ENCODE measurements at places on chromosomes 7 and 10.

DNA sequence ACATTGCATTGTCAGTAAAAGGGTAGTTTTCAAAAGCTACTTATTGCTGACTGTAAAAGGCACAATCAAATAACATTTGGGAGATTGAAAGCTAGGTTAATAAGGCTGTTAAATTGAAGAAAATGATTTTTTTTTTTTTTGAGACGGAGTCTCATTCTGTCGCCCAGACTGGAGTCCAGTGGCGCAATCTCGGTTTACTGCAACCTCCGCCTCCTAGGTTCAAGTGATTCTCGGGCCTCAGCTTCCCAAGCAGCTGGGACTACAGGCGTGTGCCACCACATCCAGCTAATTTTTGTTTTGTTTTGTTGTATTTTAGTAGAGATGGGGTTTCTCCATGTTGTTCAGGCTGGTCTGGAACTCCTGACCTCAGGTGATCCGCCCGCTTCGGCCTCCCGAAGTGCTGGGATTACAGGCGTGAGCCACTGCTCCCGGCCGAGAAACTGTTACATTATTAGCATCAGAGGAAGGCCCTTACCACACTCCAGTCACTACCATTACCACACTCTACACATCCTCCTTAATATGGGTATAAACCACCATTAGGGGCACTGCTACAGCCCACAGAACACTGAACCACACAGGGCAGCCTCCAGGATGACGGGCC is 1.0 kb downstream of the CYP51A1 start:
- no peak for DNase-seq

DNA sequence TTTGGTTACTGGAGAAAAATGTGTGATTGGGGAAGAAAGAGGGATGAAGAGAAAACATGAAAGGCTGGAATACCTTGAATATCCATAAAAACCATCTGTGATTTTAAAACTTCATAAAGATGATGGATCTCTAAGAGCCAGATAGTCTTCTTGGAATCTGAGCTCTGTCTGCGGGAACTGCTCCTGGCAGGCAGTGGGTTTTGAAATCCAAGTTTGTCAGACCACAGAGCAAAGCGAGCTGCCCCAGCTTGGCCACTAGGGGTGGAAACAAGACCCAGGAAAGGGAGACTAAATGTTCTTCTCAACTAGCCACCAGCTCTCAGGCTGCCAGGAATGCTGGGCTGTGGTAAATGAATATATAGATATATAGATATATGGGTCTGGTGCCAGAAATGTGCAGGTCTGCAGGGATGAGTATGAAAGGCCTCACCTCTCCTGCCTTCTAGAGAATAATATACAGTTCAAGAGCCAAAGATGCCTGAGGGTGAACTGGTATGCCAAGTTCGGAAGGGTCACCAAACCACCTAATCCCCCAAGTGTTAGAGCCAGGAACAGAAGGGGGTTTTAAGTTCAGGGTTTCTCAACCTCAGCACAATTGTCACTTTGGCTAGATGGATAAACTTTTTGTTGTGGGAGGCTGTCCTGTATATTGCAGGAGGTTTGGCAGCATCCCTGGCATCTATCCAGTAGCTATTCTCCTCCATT is 208.8 kb downstream of the KCNMA1 start:
- no peak for DNase-seq

GRCh38 chr10:34254596-34254995 is 560.5 kb downstream of the PARD3 start:
- no peak for DNase-seq

GRCh38 chr7:36277249-36277542 is 112.5 kb upstream of the ANLN start:
- DNase-seq = no peak

DNA sequence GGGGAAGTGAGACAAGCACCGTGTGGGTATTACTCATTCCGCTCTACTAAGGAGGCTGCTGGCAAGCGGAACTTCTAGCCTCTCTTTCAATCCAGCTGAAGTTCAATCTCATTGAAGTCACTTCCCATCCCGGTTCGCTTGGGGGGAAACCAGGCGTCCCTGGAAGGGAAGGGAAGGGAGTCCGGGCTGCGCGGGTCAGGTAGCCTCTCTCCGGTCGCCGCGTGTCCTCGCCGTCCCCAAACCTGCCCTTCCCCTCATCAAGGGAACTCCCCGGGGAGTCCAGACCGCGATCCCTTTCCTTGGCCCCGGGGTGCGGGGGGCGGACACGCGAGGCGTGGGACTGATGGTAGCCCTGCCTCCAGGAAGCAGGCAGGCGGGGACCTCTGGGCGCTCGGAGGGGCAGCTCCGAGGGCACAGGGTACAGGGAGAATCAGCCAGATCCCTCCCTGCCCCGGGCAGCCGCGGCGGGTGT is 598 bp upstream of the ZEB1 start:
- peak; percentile 70 for DNase-seq

DNA sequence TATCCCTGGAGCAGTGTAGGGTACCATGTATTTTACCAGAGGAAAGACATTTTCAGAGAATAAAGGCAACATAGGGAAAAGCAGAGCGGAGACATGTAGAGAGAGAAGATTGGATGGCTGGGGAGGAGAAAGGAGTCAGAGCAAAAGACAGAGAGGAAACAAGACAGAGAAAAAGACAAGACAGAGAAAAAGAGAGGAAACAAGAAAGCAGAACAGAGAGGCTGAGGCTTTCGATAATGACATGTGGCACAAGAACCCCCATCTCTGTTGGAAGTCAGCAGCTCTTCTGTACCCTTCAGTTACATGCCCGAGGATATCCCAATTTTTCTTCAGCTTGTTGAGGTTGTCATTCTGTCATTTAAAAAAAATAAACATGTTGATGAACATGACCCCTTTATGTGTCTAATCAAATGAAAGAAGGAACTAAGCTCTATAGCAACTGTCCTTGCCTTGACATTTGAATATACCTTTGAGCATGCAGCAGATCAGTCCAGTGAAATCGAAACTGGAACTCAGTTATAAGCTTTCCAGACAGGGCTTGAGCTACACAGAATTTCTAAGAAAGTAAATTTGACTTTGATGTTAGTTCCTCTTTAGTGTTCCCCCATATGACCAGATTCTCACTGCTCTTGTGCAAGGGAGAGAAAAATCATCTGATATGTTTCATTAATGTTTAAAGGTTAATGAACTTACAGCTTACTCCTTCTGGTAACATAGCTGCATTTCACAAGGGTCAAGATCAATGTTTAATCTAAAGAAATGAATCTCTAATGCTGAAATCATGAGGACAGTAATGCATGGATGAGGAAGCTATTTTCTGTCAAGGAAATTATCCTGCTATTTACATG is 75.1 kb upstream of the SP4 start:
- DNase-seq = no peak

GRCh38 chr7:12328888-12329770 is 74.5 kb downstream of the VWDE start:
- no peak for DNase-seq

- no peak for DNase-seq
Measured at GRCh38 chr7:96962221-96962885, 43.0 kb upstream of the DLX6 start.

DNA sequence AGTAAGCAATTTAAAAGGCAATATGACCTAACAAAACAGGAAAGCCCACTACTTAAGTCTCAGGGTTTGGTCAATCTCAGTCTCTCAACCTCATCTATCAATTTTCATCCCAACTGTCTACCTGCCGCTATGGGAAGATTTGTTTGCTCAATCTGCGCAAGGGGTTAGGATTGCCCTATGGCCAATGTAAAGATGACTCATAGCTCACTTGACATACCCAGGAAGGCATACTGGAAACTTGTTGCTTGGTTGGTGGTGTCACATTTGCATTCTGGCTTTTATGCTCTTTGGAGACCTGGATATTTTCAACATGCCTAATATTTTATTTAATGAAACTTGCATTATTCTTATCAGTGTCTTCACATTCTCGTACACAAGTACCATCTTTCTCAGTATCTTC is 78.1 kb upstream of the TMEM196 start:
- DNase-seq = no peak

- DNase-seq = no peak
Measured at GRCh38 chr10:49090696-49091380, 24.5 kb downstream of the VSTM4 start.

DNA sequence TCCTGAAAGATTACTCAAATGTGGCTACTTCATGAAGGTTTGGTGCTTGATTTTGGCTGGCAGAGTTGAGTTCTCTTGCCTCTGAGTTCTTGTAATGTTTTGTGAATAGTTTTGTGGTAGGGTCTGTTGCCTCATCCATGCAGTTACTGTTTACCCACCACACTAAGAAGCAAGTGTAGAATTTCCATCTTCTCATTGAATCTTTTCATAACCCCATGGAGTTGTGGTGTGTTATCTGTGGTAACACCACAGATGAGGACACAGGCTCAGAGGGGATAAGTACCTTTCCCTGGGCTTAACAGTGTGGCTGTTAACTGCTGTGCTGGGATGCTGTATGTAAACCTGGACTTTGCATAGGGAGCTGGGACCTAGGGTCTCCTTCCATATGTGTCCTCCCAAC is 186.3 kb downstream of the CAMK1D start:
- no peak for DNase-seq

DNA sequence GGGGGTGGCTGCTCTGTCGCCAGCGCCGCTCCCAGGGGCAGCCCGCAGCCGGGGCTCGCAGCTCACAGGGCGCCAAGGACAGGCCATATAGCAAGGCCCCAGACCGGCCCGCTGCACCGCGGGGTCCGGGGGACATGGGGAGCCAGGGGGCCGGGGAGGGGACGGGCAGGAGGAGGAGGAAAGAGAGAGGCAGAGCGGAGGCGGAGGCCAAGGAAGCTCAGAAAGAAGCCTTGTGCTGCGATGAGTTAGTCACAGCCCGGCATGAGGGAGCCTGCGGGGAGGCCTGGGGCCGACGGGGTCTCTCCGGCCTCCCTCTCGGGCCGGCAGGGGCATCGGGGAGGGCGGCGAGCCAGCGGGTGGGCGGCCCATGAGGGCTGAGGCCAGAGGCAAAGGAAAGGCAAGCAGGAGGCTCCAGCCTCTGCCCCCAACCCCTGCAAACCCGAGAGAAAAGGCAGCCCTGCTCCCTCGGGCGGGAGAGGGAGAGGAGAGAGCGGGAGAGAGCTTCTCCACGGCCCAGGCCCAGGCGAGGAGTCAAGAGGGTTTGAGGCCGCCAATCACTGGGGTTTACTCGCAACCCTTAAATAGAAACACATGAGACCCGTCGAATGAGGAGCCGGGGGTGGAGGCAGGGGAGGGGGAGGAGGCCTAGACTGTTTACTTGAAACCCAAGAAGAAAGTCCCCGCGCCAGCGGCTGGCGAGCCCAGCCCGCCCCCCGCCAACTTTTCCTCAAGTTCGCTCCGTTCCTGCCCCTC is 167.9 kb downstream of the NEURL1 start:
- DNase-seq = peak; percentile 62

- no peak for DNase-seq
Measured at GRCh38 chr7:135602304-135602703, 44.6 kb downstream of the NUP205 start.

DNA sequence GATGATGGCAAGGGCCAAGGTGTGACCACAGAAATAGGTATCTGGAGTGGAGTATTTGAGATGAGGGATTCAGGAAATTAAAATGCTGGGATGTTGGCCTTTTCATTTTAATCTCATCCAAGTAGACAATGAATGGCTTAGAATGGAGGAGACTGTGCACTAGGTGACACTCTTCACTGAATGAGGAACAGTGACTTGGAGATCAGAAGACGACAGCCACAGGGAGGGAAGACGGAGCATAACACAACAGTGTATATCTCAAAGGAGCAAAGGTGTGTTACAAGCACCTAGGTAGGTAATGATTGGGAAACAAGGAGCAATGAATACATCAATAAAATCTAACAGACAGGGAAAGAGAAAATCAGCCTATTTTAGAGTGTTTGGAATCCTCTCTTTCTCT is 4.1 kb upstream of the TAX1BP1 start:
- no peak for DNase-seq

- DNase-seq = no peak
Measured at GRCh38 chr10:86652361-86653202, 1.8 kb upstream of the OPN4 start.

GRCh38 chr7:11458736-11459483 is 373.1 kb downstream of the THSD7A start:
- no peak for DNase-seq

- DNase-seq = no peak
Measured at GRCh38 chr7:26912338-26912737, 47.9 kb upstream of the SKAP2 start.

- no peak for DNase-seq
Measured at GRCh38 chr10:77036993-77037734, 600.4 kb downstream of the KCNMA1 start.

GRCh38 chr10:12603766-12604470 is 254.6 kb downstream of the CAMK1D start:
- DNase-seq = no peak

DNA sequence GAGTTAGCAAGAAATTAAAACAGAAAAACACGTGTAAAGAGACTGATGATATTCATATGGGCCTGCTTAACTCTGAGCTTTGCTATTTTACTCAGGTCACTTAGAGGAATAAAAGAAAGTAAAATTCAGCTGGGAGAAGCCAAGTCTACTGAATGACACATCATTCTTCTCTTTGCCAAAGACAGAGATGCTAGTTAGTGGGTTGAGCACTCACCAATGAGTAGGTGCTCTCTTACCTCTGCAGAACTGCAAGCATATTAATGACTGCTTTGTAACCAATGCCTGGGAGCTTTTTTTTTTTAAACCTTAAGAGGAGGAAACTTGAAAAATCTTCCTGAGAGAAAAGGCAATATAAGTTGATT is 44.8 kb upstream of the BAMBI start:
- no peak for DNase-seq

Data from effector CD8-positive, alpha-beta T cell (primary cell).